Central memory CD4-positive, alpha-beta T cell (primary cell): ENCODE measurements at places on chromosomes 16 and 17.
A peak's percentile ranks its signal among the peaks of the same experiment; 100 is the strongest.

DNA sequence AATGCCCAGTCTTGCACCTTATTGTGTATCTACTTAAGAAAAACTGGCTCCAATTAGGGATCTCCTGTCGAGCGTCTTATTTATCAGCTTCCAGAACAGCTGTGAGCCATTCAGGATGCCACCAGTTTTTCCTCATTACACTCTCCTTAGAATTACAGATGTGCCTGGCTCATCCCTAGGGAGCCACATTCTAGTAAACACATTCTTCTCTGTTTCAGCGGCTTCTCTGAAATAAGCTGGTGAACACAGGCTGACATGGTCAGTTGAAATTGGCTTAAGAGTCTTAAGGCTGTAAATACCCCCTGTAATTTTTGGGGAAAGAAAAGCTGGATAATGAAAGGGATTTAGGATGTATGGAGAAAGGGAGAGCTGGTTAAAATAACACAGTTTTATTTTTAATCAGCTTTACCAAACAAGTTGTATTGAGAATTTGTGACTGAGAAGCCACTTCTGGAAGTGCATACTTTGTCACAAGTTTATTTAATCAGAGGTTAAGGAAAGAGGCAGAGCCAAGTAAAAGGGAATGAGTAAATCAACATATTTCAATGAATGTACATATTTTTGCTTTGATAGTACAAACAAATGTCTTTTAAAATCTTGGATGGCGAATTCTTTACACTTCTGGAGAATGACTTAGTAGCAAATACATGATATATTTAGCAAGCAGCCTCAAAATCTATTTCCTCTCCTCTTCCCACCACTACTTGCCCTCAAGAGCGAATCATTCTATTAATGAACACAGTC is 562.0 kb upstream of the GOT2 start:
- DNase-seq, result no peak

GRCh38 chr17:75260641-75261335 is 618 bp downstream of the GGA3 start:
- no peak for DNase-seq

DNA sequence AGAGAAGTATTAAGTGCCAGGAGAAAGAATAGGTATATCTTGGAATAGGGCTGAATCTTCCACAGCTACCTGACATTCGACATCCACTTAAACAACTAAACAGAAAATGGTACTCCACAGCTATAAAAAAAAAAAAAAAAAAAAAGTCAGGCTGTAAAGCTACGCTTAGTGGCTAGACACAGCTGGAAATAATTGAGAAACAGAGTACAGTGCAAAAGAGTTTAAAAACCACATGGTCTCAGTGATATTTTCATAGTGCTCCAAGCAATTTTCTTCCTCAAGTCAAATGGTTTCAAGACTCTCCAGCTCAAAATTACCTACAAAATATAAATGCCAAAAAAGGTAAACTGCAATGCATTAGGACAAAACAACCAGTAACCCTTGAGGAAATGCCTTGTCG is 607.1 kb downstream of the KCNJ2 start:
- no peak for DNase-seq

DNA sequence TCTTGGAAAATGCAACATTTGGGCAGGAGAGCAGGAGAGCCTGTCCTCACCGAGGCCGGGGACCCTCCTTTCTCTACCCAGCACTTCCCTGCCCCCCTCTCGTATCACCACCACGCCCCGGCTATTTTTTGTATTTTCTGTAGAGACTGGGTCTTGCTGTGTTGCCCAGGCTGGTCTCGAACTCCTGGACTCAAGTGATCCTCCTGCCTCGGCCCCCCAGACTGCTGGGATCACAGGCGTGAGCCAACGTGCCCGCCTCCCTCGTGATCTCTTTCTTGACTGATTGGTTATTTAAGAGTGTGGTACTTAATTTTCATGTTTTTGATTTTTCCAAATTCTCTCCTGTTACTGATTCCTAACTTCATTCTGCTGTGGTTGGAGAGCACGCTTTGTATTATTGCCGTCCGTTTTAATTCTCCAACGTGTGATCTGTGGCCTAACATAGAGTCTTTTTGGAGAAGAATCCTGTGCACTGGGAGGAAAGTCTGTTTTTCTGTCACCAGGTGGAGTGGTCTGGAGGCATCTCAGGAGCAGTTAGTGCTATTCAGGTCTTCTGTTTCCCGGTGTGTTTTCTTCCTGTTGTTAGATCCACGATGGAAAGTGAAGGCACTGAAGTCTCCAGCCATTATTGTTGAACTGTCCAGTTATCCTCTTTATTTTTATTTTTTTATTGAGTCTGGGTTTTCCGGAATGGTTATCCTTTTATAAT is 40.4 kb downstream of the ZNF778 start:
- DNase-seq, result no peak

- DNase-seq, result no peak
Measured at GRCh38 chr16:76118344-76118743, 158.9 kb upstream of the CNTNAP4 start.

DNA sequence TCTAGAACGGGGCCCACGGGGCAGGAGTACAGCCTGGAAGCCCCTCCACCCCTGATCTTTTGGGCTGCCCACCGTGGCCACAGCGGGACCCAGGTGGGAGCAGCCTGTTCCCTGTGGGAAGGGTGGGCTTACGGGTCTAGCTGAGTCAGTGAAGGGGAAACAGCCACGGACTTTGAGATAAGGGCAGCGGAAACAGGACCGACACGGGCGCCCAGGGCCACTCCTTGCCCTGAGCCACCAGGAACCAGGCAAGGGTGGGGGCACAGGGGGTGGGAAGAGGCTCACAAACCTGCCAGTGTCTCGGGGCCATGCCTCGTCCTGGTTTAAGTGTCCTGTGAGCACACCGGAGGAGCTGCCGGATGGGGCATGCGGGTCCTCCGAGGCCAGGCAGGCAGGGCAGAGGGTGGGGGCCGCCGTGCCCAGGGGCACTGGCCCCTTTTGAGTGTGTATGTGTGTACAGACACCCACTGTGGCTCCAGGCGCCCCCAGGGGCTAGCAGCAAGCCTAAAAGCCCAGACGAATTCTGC is 47.6 kb upstream of the PVALEF start:
- DNase-seq, result no peak

- no peak for DNase-seq
Measured at GRCh38 chr17:75697651-75698291, 23.5 kb upstream of the ITGB4 start.

- peak; percentile 69 for DNase-seq
Measured at GRCh38 chr17:40062329-40063186, at the start of gene THRA. Gene THRA, plus strand, starts transcription at chr17:40062965. Its CDS starts 11,524 bp downstream, at chr17:40074489.

DNA sequence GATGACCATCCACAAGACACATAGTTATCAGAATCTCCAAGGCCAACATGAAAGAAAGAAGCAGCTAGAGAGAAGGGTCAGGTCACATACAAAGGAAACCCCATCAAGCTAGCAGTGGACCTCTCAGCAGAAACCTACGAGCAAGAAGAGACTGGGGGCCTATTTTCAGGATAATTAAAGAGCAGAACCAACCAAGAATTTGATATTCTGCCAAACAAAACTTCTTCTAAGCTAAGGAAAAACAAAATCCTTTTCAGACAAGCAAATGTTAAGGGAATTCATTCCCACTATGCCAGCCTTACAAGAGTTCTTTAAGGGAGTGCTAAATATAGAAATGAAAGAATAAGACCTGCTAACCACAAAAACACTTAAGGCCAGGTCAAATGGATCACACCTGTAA is 47.8 kb downstream of the ITFG1 start:
- DNase-seq, result no peak

DNA sequence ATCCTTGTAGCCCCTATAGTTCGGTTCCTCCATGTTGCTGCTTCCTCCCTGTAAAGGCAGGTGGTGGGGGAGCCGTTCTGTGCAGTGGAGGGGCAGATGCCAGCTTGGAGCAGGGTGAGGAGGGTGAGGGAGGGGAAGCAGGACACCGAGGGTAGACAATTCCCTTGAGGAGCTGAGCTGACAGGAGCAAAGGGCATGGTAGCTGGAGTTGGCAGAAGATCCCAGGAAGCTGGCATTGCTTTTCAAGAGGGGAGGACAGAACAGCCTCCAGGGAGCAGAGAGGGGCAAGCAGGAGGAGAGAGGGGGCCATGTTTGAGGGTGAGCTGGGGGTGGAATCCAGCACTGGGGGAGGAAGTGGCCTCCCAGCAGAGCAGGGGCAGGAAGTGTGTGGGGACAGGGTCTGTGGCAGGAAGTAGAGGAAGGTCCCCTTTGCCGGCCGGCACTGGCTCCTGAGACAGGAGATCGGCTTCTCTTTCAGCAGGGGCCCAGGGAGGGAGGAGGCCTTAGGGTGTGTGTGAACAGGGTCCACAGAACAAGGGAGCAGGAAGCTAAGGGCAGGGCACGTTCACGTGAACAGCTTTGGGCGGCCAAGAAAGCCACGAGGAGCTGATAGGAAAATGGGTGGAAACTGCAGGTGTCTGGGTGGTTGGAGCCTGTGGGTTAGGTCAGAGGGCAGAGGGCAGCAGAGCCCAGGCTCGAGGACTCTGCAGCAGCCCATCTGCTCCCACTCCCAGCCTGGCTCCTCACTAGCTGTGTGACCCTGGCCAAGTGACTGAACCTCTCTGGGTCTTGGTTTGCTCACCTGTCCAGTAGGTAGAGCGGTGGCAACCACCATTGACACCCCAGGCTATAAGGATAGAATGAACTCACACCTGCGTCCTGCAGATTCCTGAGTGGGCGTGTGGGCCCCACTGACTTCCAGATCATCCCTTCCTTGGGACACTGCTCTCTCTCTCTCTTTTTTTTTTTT is 17.5 kb upstream of the SPNS2 start:
- DNase-seq, result peak; percentile 18

DNA sequence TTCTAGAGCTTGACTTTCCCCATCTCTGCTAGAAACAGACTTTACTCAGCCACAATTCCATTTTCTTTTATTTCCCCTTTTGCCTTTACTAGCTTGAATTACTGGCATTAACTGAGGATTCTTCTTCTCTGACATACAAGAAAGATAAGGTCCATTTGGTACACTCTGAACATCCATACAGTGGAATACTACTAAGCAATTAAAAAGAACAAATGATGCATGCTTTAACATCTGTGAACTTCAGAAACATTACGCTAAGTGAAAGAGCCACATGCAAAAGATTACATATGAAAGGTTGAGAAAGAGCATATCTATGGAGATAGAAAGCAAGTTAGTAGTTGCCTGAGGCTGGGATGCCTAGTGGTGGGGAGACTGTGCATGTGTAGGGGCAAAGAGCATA is 130.9 kb downstream of the PPM1E start:
- no peak for DNase-seq

- peak; percentile 51 for DNase-seq
Measured at GRCh38 chr17:55295411-55296170, 30.8 kb downstream of the HLF start.

GRCh38 chr16:81700071-81700779 is 78.9 kb upstream of the PLCG2 start:
- DNase-seq, result no peak

- no peak for DNase-seq
Measured at GRCh38 chr16:89561884-89562599, 1.6 kb downstream of the RPL13 start.

- DNase-seq, result no peak
Measured at GRCh38 chr17:67016039-67016762, 28.2 kb upstream of the CACNG1 start.

DNA sequence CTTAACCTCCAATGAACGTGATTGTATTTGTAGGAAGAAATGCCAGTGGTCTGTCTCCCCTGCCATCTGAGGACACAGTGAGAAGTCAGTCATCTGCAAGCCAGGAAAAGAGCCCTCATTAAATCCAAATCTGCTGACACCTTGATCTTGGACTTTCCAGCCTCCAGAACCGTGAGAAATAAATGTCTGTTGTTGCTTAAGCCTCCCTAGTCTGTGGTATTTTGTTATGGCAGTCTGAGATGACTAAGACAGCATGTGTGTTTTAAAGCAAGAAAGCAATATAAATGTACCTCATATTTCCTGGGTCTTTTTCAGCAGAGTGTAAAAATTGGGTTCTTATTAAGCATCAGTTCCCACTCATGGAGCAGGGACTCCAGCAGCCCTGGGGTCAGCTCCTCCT is 177.9 kb upstream of the NLRP1 start:
- DNase-seq, result no peak

GRCh38 chr17:58401287-58401686 is 16.0 kb downstream of the RNF43 start:
- no peak for DNase-seq

DNA sequence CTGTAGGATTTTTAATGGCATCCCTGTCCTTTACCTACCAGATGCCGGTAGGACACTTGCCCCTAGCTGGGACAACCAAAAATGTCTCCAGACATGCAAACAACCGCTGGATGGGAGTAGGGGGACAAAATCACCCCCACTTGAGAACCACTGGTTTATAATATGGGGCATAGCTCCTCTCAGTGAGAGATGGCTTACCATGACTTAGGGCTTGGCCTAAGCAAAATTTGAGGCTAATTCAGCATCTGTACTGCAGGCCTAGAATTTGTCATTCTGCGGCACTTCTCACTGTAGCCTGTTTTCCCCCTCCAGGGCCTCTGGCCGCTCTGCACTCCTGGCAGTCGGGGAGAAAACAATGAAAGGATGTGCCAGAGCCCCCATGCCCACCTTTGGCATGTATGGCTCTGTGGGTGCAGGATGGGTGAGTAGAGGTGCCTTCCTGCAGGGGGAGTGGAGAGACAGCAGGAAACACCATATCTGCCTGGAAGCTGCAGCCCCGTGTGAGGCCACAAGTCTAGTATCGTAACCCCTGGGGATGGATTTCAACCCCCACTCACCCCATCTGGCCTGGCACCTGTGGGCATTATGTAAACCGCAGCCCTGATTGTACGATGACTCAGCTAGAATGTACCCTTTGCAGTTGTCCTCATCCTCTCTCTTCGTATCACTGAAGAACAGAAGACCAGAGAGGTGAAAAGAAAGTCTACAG is 268.1 kb downstream of the SOX9 start:
- no peak for DNase-seq

GRCh38 chr17:49741009-49741691 is 22.8 kb downstream of the FAM117A start:
- DNase-seq, result no peak

- DNase-seq, result no peak
Measured at GRCh38 chr17:19321481-19322128, 40.9 kb downstream of the B9D1 start.

GRCh38 chr17:27651411-27652345 is 20.7 kb downstream of the LGALS9 start:
- peak; percentile 39 for DNase-seq

DNA sequence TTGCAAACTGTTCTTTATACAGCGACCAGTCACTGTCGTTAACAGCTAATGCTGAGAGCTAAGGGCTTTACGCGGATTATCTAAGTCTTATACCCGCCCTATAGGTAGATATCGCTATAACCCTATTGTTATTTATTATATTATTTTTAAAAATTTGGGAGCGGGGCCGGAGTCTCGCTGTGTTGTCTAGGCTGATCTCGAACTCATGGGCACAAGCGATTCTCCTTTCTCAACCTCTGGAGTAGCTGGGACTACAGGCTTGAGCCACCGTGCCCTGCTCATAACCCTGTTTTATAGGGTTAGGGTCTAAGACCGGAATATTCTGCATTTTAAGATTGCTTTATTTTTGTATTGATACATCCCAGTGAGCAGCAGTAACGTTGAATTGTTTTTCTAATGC is 24.7 kb downstream of the DEF8 start:
- DNase-seq, result no peak
